ENCODE measurements at places on chromosomes 5 and 9.

DNA sequence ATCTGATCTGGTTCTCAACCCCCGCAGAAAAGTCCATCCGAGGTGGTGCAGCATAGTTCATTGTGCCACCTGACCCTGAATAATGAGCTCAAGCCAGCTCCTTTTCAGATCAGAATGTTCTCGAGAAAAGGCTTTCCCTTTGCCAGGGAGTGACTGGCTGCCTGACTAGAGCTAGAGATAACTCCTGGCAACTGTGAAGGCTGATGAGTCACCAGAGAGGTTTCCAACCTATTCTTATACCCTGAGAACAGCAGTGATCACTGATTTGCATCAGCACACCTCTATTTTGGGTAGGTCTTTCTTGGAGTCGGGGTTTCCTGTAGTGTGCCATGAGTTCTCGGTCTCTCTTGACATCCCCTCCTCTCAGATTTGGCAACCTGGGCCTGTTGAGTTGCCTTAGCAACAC lies 127.9 kb downstream of the PIK3R1 start:
- DNase-seq: no peak

DNA sequence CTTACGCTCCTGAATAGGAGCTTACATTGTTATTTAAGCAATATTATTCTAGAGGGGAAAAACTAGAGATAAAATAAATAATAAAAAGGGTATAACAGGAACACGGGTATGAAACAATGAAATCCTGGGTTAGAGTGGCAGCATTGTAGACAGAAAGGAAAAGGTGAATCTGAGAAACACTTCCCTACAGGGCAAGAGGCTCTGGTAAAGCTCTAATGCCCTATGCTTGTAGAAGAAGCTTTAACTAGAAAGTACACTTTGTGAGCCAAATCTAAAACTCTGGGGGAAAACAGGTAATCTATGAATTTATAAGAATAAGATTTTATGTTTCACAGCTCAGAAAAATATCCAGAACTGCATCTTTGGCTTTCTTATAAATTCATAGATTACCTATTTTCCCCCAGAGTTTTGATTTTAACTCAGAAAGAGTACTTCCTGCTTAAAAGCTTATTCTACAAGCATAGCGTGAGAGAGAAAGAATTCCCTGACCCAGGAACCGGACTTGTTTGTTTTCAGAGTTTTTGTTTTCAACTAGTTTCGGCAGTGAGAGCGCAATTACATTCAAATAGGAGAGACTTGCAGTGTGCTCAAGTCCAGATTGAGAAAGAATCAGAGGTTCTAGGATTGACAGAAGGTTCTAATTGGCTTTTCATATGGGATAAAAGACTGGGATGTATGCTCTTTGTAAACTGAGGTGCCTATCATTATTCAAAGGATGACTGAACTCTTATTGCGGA lies 651.0 kb upstream of the RORB start:
- DNase-seq: no peak

- DNase-seq: no peak
Observed at GRCh38 chr9:4661611-4662010, 483 bp upstream of the PLPP6 start.

DNA sequence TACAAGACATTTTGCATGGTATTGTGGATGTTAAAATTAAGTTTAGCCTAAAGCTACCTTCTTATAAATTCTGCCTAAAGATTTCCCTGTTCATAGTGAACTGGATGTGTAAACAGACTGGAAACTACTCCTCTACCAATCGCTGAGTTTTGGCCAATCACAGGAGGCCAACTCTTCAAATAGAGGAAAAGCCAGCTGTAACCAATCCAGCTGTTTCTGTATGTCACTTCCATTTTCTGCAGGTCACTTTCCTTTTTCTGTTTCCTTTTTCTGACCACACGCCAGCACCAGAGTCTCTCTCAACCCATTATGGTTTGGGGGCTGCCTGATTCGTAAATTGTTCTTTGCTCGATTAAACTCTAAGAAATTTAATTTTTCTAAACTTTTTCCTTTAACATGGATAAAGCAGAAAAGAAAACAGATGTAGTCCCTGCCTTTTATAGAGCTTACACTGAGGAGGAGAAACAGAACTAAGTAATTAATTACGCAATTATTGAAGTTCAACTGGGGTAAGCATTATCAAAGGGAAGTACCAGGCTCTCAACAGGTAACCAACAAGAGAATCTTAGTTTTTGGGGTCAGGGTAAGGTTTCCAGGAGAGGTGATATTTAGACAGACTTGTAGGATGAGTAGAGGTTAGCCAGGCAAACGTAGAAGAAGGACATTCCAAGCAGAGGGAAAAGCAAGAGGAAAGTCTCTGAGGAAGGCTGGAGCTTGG lies 27.7 kb downstream of the RANBP3L start:
- no peak for DNase-seq

DNA sequence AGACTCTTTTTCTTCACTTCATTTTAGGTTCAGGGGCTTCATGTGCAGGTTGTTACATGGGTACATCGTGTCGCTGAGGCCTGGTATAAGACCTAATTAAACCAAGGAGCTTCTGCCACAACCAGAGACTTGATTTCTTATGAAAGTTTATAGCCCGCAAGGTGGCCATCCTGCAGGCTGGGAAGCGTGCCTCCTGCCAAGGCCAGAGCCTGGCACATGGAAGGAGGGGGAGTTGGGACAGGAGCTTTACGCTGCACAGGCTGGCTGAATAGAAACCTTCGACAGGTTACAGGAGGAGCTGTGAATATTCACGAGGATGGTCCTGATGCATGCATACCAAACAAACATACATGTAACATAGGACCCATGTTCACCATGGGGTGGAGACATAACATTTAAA lies 50.1 kb upstream of the SIMC1 start:
- DNase-seq: no peak

- no peak for DNase-seq
Observed at GRCh38 chr9:37995961-37996818, 72.8 kb downstream of the SHB start.

GRCh38 chr9:26947736-26948135 lies 694 bp upstream of the PLAA start:
- no peak for DNase-seq

DNA sequence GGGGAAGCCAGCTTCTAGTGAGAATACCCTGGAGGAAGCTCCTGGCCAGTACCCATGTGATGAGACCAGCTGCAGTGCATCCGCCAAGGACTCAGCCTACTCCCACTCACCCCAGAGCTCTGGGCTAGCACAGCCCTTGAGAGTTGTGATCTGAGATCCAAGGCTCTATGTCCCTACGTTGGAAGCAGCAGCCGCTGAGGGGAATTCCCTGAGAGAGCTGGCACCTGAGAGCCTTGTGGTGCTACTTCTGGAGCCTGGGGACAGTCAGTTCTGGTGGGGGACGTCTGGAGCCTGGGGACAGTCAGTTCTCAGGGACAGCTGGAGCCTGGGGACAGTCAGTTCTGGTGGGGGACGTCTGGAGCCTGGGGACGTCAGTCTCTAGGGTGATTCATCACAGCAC lies 39.2 kb downstream of the PDZD2 start:
- no peak for DNase-seq

GRCh38 chr9:129412814-129413536 lies 207.9 kb downstream of the C9orf50 start:
- no peak for DNase-seq

DNA sequence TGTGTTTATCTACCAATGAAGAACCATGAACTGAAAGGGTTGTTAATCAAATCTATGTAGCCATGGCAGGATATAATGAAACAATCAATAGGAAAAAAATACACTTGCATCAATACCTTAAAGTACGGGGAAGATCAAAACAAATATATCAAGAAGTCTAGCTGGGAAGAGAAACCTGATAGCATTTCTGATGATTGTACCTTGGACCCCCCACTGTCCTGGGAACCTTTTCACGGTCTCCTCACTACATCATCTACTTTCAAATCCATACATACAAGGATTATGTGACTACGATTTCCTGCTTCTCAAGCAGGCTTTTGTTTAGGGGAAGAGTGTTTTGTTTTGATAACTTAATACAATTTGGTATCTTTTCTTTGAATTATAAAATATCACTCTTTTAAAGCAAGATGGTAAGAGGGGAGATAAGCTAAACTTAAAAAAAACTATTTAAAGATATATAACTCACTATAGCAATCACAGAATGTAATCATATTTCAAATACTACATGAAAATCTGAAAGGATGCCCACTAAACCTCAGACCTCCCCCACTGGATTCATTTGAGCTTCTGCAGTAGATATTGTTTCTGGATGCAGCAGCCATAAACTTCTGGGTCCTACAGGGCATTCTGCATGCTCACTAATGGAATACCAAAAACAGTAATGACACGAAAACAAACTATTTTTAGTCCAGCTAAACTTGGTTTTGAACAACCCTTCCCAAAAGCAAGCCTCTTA lies 8.0 kb downstream of the EBF1 start:
- no peak for DNase-seq

DNA sequence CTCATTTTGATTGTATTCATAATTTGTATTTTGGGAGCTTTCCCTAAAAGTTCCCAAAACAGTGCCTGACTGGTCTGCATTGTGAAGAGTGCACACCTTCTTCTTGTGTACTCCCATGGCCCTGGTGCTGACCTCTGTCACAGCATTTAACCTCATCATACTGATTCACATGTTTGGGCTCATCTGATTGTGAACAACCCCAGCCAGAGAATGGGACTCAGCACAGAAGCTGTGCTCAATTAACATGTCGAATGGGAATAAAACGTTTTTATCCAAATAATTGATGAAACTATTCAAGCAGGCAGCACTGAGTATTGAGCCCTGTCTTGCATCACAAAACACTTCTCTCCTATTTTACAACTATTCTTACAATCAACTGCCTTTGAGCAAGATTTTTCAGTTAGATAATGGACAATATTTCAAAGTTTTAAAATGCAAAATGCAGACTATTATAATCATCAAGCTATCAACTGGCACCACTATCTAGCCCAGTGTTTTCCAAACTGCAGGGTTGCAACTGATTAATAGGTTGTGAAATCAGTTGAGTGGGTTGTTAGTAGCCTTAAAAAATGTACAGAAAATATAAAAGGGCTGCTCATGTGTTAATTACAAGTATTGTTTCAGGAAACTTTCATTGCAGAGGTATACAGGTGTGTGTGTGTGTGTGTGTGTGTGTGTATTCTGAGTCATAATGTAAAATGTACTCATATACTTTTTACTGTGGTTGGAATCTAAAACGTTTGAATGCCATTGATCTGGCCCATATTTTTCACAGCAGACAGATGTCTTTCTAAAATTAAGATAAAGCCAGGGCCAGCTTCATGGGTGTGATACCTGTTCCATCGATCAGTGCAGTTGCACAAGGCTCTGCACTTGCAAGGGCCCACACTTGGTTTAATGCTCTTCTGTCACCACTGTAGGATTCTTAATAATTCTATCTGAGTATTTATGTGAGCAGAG lies 190.5 kb downstream of the PIK3R1 start:
- no peak for DNase-seq

DNA sequence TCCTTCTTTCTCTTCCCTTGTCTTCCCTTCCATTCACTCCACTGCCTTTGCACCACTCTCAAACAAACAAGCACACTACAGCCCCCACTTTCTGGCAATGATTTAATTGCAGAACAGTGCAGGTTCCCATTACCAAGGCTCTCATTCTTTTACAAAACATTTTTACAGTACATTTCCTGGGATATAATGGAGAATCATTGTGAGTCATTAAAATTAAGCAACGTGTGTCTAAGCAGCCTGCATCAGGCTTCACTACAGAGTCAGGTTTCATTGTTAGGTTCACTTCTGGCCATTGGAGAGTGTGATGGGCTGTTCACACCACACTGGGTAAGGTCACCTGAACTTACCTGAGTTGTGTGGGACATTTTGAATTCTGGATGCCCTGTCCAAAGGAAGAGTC lies 303.5 kb downstream of the TRIM32 start:
- DNase-seq: no peak

- DNase-seq: no peak
Observed at GRCh38 chr9:86778761-86779160, 168.5 kb downstream of the GAS1 start.

DNA sequence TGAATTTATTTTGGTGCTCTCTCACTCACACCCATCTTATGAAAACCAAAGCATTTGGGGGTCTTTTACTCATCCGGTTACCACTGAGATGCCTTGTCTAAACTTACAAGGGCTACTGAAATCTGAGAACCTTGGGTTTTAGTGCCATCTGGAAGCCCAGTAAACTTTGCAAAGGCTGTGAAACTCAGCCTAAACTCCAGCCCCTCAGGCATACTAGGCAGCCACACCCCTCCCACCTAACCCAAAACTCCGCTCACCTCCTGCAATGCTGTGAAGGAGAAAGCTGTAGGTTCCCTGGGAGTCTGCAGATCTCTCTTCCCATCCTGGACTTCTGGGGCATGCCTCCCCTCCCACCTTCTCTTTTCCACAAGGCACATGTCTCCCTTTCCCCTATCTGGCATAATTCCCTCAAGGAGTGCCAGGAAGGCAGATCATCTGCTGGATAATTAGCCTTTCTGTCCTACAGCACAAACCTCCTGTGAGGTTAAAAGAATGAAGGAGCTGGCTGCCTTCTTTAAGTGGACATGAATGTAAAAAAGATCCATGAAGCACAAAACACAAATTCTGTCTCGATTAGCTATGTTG lies 71.5 kb upstream of the ANXA1 start:
- no peak for DNase-seq

DNA sequence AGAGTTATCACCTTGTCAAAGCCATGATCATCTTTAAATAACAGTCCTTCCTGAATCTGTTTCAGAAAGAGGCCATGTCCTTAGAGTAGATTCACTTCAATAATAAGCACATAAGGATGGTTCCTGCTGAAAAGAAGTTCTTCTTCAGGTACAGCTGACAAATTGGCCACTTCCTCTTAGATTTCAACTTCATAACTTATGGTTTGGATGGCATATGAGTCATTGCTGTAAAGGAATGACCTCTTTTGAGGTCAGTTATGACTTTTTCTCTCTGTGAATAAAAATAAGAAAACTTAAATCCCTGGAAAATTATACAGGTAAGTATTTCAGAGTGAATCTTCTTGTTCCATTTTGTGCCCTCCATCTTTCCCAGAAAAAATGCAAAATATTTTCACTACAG lies 555.3 kb upstream of the ZNF462 start:
- no peak for DNase-seq

GRCh38 chr5:17037751-17038150 lies 101.7 kb upstream of the MYO10 start:
- DNase-seq: no peak

- DNase-seq: no peak
Observed at GRCh38 chr5:173859408-173860159, 28.6 kb upstream of the CPEB4 start.

All from stimulated activated CD8-positive, alpha-beta memory T cell treated with anti-CD3 and anti-CD28 coated beads, Interleukin-7, amount 100 ng/mL, for 4 hours (primary cell).